ENCODE measurements at places on chromosomes 4 and X.

- no peak for DNase-seq
Measured at GRCh38 chr4:8913121-8913857, 41.6 kb upstream of the HMX1 start.

- DNase-seq, result no peak
Measured at GRCh38 chrX:17529151-17529745, 154.2 kb downstream of the NHS start.

- DNase-seq, result no peak
Measured at GRCh38 chrX:123219916-123220315, 35.8 kb downstream of the GRIA3 start.

DNA sequence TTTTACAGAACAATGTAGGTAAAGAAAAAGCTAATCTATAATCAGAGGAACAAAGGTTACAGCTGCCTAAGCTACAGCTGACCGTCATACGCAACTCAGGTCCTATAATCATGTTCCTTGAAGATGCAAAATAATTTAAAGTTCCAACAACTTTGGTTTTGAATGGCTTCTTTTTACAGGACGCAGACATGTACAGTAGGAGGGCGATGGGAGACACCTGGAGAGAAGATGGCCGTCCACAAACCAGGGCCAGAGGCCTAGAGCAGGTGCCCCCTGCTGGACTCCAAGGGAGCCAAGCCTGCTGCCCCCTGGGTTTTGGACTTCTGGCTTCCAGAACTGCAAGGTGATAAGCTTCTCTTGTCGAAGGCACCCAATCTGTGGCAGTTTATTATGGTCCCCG is 10.6 kb downstream of the HGFAC start:
- peak; percentile 17 for DNase-seq

All from cardiac muscle cell (in vitro differentiated cells and primary cell).